ENCODE measurements at places on chromosomes 2 and 18.

- DNase-seq: no peak
Observed at GRCh38 chr2:86397986-86398385, 43.2 kb upstream of the KDM3A start.

- DNase-seq: no peak
Observed at GRCh38 chr2:107419191-107419590, 407.5 kb upstream of the RGPD4 start.

GRCh38 chr2:16629770-16630169 is 35.9 kb downstream of the CYRIA start:
- no peak for DNase-seq

GRCh38 chr2:105934467-105934866 is 189.8 kb downstream of the NCK2 start:
- no peak for DNase-seq

DNA sequence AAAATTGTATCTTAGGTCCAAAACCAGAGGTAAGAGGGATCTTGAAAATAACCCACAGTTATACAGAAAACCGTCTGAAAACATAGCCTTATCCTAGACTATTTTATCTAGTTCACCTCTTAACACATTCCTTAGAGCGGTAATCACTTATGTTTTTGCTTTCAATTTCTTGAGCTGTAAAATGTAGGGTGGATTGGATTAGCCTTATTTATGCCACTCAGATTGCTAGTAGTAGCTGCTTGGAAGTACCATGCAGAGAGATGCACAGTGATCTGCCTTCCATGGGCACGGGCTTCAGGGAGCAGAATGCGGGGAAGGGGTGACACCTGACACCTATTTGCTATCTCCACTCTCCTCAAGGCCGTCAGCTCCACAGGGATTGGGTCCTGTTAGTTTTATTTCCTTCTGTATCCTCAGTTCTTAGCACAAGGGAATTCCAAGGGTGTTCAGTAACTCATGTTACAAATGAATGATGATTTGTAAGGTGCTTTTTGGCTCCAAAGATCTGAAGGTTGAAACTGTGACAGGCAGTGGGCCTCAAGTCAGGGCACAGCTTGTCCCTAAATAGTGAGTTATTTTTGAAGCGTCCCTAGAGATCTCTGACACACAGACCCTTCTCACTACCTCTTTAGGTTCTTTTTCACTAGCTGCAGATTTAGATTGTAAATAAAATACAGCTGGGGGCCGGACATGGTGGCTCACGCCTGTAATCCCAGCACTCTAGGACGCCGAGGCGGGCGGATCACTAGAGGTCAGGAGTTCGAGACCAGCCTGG is 64.0 kb upstream of the PMAIP1 start:
- no peak for DNase-seq

DNA sequence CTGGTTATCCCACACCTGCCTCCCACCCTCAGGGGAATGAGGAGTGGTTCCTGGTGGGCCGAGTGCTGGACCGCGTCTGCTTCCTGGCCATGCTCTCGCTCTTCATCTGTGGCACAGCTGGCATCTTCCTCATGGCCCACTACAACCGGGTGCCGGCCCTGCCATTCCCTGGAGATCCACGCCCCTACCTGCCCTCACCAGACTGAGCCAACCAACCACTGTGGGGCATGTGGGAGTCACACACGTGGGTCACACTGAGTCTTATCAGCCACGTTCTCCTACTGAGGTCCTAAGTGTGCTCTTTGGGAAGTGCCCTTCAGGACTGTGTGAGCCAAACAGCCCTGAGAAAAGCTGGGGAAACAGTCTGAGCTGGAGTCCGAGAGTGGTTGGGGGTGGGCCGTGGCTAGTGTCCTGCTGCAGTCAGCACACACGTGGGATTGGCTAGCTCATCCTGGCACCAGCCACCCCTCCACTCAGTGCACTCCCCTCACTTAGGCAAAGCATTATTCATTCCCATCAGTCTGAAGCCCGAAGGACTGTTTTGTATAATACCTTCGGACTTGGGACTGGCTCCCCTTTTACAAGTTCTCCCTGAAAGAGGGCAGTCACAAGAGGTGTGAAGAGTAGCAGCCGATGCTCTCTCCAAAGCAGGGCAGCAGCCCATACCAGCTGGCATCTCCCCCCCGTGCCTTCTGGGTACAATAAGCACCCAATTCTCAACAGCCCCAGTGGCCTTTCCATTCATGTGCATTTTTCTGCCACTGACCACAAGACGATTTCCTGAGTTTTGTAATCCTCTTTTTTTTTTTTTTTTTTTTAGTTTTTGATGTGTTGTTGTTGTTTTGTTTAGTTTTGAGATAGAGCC is 4.6 kb downstream of the TIGD1 start:
- DNase-seq: no peak

GRCh38 chr2:205352593-205352992 is 329.7 kb upstream of the NRP2 start:
- no peak for DNase-seq

DNA sequence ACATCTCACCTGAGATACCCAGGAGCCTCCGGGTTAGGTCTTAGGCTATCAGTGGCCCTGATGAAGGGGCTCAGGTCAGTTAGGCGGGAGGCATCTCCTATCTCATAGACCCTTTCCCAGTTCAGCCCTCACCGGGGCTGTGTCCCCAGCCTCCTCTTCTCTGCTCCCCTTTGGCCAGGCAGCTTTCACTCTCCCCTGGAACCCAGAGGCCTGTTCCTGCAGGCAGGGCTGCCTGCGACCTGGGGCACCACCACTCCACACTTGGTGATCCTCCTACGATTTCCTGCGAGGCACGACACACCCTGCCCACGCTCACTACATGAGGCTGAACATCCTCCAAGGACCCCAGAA is 51.2 kb downstream of the SFXN5 start:
- no peak for DNase-seq

GRCh38 chr18:61643884-61644647 is 248.7 kb downstream of the RNF152 start:
- no peak for DNase-seq

DNA sequence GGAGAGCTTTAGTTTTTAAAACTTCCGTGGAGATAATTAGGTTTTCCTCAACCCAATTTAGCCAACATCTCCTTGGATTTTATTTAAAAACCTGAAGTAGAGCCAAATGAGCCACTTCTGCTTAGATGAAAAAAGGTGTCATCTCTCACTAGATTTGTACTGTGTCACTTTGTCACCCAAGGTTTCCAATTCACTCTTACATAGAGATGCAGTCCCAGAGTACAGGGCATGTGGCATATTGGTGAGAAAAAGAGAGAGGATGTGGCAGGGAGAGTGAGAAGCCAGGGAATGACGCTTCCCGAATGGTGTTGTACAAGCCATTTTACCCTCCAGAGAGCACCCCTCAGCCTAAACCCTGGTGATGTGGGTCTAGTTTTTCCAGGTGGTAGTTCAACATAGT is 44.4 kb upstream of the CTLA4 start:
- no peak for DNase-seq

DNA sequence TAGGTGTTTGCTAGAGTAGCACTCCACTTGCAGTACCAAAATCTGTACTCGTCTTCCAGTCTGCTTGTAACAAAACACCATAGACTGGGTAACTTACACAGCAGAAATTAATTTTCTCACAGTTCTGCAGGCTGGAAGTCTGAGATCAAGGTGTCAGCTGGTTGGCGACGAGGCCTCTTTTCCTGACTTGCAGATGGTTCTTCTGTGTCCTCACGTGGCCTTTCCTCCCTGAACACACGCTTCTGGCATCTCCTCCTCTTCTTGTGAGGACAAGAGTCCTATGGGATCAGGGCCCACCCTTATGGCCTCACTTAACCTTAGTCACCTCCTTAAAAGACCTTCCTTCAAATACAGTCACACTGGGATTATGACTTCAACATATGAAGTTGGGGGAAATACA is 493.5 kb upstream of the MYT1L start:
- no peak for DNase-seq

DNA sequence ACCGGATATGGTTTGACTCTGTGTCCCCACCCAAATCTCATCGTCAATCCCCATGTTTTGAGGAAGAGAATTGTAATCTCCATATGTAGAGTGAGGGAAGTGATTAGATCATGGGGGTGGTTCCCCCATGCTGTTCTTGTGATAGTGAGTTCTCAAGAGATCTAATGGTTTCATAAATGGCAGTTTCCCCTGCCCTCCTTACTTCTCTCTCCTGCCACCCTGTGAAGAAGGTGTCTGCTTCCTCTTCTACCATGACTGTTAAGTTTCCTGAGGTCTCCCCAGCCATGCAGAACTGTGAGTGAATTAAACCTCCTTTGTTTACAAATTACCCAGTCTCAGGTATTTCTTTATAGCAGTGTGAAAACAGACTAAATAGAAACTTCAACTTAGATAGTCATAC is 69.5 kb downstream of the SESTD1 start:
- DNase-seq: no peak

- DNase-seq: no peak
Observed at GRCh38 chr18:49055754-49056172, 105.0 kb upstream of the SMAD7 start.

DNA sequence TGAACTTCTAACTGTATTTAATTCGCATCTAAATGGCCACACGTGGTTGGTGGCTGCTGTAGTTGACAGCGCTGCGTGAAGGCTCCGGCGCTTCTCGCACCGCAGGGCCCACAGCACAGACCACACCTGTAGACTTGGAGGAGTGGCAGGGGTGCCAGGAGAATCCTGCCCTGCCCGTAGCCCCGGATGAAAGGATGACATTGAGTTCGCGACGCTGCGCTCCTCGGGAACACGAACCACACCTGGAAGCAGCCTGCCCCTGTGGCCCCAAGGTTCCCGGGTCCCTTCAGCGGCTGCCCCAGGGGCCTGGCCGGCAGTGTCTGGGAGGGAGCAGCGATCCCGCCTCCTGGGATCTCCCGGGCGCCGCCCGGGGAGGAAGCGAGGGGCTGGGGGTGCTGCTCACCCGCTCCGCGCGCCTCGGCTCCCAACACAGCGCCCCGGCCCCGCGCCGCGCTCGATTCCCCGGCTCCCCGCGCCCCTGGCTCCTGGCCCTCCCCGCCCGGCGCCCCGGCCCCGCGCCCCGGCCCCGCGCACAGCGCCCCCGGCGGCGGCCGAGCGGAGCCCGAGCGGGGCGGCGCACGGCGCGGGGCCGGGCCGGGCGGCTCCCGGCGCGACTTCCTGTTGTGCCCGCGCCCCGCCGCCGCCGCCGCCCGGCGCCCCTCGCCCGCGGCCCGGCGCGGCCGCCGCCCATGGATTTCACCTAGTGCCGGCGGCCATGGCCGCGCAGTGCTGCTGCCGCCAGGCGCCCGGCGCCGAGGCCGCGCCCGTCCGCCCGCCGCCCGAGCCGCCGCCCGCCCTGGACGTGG is at the start of gene RNPEPL1:
TSS of gene RNPEPL1 (plus strand) at position 613 of the 806 bp plus-strand sequence. CDS start at position 716, 103 bp downstream.
- no peak for DNase-seq

DNA sequence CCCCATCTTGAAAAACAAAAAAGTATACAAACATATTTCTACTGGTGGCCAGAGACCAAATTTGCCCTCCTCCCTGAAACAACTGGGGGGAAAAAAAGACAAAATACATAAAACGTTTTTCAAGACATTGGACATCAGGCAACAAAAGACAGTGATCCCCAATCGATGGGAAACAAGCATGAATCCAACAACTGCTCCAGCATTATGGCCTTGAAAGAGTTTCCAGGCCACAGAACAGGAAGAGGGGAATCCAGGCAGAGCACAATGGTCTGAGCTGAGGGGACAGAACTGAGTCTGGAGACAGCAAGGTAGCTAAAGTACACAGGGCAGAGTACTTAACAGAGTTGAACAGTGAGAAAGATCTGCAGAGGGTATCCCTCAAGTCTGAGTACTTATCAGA is 4.4 kb downstream of the CCDC88A start:
- no peak for DNase-seq

GRCh38 chr2:27074738-27075565 is 3.5 kb upstream of the EMILIN1 start:
- DNase-seq: no peak

DNA sequence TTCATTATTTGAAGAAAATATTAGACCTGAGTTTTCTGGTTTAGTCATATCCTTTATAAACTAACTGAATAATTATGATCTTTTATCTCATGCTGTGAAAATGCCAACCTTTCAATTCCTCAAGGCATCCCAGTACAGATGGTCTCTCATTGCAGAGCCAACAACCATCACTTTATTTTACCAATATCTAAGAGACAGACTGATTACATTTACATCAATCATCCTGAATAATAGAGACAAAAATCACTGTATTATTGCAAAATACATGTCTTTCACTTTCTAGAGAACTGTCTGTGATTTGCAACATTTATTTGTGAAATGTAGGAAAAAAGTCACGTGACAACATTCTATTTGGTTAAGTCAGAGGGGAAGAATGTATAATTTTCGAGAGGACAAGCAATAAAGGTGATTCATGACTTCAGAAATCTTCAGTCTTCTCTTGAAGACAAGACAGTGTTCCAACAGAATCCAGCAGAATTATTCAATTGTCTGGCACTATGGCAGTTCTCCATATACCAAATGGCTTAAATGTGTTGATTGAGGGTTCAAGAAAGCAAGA is 503.6 kb upstream of the SYT4 start:
- DNase-seq: no peak

GRCh38 chr2:124953921-124954320 is 928.8 kb downstream of the CNTNAP5 start:
- DNase-seq: no peak

DNA sequence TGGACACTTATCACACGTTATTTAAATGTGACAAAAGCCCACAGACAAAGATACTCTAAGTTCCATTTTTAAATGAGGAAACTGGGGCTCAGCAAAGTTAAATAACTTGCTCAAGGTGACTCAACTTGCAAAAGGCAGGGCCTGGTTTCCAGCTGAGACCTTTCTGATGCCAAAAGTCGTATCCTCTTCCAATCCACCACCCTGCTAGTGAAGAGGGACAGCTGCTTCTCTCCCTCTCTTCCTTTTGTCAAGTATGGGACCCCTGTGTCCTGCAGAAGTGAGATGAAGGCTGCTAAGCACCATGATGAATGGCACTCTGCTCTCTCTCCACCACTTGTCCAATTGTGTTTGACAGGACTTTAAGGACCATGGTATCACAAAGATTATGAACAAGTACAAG is 140.9 kb downstream of the DYM start:
- DNase-seq: no peak

- DNase-seq: no peak
Observed at GRCh38 chr2:202821206-202822160, 50.1 kb downstream of the ICA1L start.

- peak; percentile 58 for DNase-seq
Observed at GRCh38 chr2:168247341-168248261, at the start of gene STK39. Gene STK39, minus strand, starts transcription at chr2:168247595. Its CDS starts 160 bp downstream, at chr2:168247435.

GRCh38 chr2:157257312-157258252 is at the start of gene GALNT5:
Gene GALNT5, plus strand, starts transcription at chr2:157257705. Its CDS starts 378 bp downstream, at chr2:157258083.
- no peak for DNase-seq
